ENCODE measurements at places on chromosomes 11 and 22.

DNA sequence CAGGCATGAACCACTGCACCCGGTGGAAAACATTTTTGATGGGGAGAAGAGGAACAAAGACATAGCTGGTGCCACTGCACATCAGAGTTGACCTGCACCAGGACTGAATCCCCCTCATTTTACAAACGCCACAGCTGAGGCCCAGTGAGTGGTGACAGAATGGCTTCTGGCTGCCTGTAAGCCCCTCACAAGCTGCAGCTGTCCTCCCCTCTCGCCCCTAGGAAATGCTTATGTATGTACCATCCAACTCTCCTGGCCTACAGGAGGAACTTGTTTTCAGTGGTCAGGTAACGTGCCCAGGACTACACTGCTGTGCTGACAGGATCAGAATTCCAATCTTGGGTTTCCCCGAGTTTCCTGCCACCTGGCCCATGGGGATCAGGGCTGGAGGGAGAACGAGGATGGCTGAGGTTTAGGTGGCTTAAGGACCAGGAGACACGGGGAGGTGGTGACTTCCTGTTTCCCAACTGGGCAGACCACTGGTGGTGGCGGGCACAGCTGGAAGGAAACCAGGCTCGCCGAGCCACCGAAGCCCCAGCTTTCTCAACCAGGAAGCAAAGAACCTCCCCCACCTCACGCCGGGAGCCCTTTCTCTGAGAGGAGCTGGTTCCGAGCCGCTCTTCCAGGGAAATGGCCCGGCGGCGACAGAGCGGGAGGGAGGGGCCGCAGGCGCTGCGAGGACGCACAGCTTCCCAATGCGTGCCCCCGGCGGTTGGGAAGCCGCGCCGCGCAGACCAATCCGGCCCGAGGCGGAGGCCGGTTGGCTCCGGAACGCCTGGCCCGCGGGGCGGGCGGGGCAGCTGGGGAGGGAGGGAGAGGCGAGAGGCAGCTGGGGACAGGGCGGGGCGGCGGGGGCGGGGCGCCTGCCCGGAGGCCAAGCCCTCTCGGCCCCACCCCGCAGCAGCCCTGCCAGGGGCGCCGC, 1.0 kb upstream of the LRFN4 start:
- DNase-seq, result peak; percentile 77

GRCh38 chr22:38611559-38611958, 41.6 kb upstream of the DMC1 start:
- DNase-seq, result no peak

DNA sequence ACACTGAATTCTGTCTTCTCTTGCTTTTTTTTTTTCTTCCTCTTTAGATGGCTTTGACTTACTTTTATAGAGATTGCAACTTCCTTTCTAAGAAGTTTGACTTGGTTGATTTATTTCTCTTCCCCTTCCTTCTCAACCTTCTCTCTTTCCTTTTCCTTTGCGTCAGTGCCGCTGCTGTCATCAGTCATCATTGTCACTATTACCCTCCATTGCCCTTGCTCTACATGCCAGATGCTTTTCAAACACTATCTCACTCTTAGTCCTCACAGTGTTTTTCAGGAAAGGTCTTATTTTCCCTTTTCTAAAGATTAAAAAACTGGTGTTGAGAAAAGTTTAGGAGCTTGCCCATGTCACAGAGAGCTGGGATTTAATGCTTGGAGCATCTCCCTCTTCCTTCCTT, 74.7 kb upstream of the C11orf87 start:
- DNase-seq, result no peak

DNA sequence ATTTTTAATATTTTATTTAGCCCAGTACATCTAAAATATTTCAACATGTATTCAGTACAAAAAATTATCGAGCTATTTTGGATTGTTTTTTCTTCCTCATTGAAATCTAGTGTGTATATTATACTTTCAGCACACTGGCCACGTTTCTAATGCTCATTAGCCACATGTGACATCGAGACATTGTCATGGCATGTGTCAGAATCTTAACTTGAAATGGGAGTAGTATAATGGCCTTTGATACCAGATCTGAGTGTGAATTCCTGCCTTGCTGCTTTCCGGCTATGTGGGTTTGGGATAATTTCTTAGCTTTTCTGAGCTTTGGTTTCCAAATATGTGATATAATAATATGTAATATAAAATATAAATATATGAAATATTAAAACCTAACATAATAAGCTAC, 54.3 kb downstream of the BCL2L13 start:
- DNase-seq, result no peak

DNA sequence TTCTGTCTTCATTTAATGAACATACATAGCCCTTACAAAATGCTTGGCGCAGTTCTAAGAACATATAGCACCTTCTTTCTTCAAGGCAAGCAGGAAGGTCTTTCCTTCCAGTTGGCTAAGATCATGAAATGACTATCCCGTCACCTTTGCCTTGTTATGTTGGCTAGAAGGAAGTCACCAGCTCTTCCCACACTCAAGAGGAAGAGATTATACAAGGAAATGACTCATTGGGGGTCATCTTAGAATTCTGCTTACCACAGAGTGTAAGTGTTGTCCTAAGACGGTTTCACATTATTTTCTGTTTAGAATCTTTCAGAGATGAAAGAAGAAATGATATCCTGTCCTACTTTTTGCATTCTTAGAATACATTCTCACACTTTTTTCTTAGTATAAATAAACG, 808.0 kb upstream of the LUZP2 start:
- DNase-seq, result no peak

DNA sequence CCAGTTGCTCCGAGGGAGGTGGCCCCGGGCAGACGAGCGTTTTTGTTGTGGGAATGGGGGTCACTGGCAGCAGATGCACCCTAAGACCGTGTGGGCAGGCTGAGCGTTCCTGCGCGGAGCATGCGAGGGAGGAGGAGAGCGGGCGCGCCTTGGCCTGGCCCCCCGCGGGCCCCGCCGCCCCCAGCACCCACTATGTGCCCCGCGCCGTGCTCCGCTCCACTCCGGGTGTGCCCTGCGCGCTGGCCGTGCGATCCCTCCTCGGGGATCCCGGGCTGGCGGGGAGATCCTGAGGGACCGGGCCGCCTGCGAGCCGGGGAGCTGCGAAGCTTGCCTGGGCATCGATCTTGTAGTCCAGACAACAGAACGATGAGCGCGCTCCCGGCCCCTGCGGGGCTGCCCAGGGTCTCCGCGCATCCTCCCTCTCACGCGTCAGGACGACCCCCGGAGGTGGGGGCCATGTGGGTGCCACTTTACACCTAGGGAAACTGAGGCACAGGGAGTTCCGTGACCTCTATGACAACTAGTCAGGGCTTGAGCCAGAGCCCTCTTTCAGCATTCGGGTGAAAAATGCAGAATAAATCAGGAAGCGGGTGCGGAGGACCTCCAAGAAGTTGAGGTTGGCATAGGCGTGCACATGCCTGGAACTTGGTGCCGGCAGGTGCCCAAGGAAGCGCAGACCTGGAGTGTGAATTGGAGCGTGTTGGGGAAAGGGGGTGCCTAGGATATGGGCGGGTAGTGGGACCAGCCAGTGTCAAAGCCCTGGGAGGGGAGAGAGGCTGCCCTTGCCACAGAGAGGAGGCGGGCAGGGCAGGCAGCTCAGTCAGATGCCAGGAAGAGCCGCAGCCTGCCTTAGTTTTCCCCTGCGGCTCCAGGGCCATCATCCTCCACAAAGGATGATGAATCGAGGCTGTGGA, 1.3 kb upstream of the KMT5B start:
- peak; percentile 36 for DNase-seq

GRCh38 chr11:122764371-122765090, 73.8 kb upstream of the CRTAM start:
- no peak for DNase-seq

GRCh38 chr11:101812546-101812945, 102.3 kb upstream of the CEP126 start:
- DNase-seq, result no peak

- DNase-seq, result no peak
These were observed 6.2 kb upstream of the ALX4 start for GRCh38 chr11:44315947-44316658.

- DNase-seq, result no peak
These were observed 150.3 kb downstream of the LRRC4C start for GRCh38 chr11:41309111-41309522.

DNA sequence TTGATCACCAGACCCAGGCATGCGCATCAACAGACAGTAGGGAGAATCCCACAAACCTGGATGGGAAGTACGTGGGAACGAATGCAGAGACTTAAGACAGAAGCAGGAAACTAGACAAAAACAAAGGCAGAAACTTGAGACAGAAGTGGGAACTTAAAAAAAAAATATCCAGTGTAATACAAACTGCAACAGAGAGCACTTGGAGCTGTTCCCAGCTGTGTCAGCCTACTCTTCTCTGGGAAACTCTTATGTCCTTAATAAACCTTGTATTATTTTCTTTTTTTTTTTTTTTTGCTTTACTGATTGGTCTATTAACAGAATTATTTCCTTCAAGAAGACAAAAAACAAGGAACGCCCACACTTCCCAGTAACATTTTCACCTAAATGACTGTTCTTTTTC, 1818.1 kb upstream of the RAG2 start:
- DNase-seq, result no peak

GRCh38 chr22:29734838-29735237, 15.0 kb downstream of the CABP7 start:
- no peak for DNase-seq

DNA sequence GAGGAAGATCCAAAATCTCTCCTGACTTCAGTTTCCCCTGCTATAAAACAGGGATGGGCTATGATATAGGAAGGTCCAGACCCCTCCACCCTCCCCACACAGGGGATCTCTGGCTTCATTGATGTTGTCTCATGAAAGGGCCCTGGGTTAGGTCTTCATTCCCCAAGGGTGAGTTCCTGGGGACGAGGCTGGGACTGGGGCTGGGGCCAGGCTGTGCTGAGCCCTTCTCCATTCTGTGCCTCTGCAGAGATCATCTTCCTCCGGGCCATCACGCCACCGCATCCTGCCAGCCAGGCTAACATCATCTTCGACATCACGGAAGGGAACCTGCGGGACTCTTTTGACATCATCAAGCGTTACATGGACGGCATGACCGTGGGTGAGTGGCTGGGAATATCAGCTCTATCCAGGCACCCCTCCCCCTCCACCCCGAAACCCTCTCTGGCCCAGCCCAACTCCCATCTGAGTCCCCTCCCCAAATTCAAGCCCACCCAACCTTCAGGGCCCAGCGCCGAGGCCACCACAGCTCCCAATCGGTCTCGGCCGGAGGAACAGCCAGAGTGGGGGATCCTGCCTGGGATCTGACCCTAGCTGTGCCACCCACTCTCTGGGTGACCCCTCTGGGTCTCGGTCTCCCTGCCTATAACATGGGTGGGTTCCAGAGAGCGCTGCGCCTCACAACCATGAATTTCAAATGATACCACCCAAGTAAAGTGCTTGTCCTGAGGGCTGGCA, 74.2 kb downstream of the FBLN1 start:
- no peak for DNase-seq

- no peak for DNase-seq
These were observed 5.5 kb downstream of the PKNOX2 start for GRCh38 chr11:125170001-125170509.

Data from activated gamma-delta T cell (primary cell).